ENCODE measurements at places on chromosomes 6 and 20.

DNA sequence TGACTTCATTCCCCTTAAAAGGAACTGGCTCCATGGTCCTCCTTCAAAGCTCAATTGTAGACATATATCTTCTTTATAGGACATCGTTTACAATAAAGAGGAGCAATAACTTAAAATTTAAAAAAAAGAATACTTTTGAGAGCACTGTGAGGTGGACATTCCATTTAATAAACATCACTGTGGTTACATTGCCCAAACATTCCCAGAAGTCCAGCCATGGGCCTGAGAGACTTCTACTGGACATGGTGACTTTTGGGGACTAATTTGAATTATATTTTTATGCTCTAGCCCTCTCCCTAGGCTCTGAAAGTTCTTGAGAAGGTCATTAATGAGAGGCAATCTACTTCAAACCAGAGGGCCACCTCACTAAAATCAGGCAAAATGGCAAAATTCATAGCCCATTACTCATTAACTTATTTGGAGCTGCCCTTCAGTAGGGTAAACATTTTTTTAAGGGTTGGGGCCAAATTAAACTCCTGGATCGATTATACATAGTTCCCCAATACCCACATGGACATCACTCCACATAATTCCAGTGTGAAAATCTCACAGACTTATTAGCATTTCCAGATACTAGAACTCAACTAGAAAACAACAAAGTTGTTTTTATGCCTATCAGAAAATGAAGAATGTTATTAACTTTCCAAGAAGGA lies 17.1 kb downstream of the ISM1 start:
- no peak for DNase-seq

GRCh38 chr6:77457720-77458349 lies 5.5 kb downstream of the HTR1B start:
- DNase-seq = peak; percentile 95

DNA sequence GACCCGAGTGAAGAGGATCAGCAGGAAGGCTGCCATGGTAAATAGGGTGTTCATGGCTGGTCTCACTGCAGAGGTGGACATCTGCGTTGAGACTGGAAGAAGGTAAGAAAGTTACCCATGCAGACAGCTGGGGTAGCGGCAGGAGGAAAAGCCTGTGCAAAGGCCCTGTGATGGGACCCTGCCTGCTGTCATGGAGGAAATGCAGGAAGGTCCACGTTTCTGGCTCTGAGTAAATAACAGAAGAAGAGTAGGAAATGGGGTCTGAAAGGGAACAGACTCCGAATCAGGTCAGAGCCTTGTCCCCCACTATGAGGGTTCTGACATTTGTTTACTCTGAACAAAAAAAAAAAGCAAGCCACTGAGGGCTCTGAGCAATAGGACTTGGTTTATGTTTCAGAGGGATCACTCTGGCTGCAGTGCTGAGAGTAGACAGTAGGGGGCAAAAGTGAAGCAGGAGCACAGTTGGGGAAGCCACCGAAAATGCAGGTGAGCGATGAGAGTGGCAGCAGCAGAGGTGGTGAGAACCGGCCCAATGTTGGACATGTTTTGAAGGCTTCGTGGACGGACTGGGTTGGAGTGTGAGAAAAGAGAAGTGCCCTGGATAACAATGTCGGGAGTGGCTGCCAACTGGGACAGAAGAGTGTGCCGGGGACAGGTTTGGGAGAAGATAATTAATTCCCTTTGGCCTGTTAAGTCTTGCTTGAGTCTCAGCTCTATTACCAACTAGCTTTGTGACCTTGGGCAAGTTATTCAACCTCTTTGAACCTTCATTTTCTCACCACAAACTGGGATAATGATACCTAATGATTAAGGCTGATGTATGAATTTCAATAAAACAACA lies 57.9 kb upstream of the MAP7 start:
- DNase-seq = peak; percentile 90

DNA sequence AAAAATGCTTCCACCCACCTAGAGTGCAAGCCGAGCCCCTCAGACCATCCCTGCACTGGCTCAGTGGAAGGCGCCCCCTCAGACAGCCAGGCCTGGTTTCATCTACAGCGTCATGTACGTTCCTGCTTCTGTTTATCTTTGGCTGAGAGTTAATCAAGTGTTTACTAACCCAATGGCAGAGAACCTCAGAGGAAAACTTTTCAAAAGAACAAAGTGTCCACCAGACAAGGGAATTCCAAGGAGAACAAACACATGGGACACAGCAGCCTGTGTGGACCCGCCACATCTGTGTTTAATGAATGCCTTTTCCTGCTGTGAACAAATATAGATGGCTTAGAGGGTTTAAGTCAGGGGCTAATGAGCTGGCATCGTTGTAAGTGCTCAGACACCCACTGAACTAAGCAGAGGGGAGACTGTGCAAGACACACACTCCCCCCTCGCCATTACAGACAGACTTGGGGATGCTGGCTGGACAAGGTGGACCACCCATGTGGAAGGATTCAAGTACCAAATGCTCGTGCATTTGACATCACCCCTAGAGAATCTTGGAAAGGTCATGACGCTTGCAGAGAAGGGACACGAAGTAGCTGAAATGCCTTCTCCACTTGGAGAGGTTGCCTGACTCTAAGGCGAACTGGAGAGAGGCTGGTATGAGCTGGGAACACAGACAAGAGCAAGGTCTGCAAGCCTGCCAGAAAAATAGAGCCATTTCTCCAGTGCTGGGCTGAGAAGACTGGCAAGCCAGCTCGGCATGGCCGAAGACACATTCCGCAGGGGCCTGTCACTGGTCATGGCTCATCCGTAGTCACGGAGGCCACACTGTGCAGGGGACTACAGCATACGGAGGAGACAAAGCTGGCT lies 53.5 kb upstream of the NXT1 start:
- no peak for DNase-seq

DNA sequence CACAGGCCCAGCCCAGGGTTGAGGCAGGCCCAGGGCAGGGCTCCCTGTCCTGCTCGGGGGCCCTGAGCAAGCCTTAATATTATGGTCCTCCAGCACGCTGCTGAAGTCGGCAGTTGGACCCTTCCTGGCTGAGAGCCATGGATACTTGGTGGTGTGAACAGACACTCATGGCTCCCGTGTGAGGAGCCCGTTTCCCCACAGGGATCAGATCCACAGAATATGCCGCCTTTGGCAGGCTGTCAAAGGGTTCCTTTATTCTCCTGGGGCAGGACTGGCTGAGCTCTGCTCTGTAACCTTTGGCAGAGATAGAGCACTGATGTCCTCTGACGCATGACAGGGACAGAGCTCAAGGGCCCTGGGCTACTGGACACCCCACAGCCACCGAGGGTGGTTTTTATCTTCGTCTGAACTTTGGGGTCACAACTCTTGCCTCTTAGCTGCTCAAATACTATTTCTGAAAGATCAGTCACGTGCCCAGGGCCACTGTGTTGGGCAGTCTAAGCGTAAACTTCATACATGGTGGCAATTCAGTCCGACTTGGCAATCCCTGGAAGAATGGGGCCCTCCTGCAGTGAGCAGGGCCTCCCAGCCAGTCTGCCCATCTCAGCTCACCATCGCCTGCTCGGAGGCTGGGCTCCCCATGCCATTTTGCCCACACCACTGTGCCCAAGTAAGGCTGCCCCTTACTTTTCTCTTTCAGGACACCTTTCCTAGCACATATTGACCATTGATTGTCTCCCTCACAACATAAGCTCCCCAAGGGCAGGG lies 49.1 kb downstream of the TTI1 start:
- DNase-seq = no peak

GRCh38 chr20:13336308-13337089 lies 115.4 kb downstream of the ISM1 start:
- DNase-seq = no peak

DNA sequence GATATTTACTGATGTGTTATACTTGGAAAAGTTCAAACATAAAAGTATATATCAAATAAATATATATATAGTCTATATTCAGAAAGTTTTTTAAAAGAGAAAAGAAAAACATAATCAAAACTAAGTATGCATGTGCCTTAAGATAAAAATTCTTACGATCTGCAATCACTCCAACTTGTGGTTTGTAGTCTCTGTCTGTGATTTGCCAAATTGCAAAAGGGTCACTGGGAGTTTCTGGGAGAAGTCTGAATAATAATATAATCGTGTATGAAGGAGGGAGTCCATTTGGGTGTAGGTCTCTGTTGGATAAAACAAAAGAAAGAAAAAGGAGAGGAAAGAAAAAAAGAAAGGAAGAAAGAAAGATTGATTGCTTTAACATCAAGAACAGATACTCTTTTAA lies 92.4 kb downstream of the COL12A1 start:
- no peak for DNase-seq

GRCh38 chr20:48690888-48691287 lies 136.9 kb downstream of the PREX1 start:
- peak; percentile 43 for DNase-seq

GRCh38 chr6:138966870-138967269 lies 21.2 kb downstream of the REPS1 start:
- DNase-seq = no peak

DNA sequence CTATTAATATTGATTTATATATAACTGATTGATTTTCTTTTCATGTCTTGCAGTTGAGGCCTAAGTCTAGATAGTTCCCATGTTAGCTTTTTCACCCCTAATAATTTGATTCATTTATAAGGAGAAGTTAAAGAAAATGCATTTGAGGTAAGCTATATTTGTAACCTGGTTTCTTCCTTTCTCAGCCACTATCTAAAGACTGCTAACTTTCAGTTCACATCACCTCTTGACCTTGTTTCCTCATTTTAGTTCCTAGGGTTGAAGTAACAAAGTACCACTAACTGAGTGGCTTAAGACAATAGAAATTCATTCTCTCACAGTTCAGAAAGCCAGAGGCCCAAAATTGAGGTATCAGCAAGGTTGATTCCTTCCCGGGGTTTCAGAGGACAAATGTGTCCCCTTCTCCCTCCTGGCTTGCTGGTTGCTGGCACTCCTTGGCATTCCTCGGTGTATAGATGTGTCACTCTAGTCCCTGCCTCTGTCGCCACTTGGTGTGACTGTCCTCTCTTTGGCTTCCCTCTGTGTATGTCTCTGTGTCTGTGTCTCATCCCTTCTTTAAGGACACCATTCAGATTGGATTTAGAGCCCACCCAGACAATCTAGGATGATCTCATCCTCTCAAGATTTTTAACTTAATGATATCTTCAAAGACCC lies 55.9 kb upstream of the C20orf144 start:
- no peak for DNase-seq

- no peak for DNase-seq
Measured at GRCh38 chr20:41006936-41007474, 21.6 kb upstream of the TOP1 start.

GRCh38 chr6:18269253-18269652 lies 4.9 kb upstream of the DEK start:
- DNase-seq = no peak

GRCh38 chr6:14676064-14676463 lies 558.5 kb downstream of the CD83 start:
- DNase-seq = no peak

DNA sequence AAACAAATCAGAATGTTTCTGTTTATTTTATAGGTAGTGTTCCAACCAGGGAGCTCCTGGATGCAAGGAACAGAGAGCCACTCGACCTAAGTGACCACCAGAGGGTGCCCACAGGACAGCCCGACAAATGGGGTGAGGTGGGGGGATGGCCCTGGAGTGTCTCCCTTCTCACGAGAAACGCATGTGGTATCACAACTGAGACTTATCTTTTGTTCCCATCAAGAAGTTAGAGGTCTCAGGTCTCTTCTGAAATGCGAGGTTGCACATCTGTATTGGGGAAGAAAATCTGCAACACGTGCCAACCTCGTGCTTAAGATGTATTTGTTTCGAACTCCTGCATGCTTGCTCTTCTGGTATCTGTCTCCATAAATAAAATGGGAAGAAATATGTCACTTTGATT lies 104.0 kb downstream of the ISM1 start:
- DNase-seq = peak; percentile 80

DNA sequence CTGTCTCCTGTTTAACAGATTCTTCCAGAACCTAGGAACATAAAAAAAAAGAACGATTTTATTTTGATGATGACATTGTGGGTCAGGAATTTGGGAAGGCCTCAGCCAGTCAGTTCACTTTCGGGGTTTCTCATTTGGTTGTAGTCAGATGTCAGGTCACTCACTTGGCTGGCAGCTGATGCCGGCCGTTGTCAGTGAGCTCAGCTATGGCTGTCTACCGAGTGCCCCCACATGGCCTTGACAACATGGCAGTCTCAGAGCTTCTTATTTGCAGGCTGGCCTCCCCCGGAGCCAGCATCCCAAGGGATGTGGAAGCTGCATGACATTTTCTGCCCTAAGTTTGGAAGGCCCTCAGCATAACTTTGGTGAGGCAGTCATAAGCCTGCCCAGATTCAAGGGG lies 11.5 kb downstream of the RNF217 start:
- no peak for DNase-seq

GRCh38 chr20:25453035-25453810 lies 45.8 kb downstream of the GINS1 start:
- no peak for DNase-seq

DNA sequence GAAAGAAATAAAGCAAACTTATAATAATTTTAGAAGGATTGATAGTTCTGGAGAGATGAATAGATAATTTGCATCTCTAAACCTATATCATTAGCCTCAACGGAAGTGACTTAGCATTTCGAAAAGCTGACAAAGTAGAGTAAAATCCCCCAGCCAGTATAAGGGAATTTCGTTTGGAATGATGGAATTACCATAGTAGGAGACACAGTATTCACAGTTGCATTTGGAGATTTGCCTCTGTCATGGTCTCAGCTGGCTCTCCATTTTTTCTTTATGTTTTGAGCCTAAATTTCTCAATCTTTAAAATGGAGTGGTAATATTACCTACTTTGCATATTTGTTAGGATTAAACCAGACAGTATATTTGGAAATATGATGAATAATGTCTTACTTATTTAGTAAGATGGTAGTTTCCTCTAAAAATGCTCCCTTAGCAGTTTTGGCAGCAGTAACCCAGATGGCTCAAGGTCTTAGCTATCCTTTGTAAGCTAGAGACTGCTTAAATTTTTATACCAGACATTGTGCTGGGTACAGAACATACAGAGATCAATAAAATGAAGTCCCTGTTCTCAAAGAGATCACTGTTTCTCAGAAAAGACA lies 58.2 kb downstream of the SMAP1 start:
- DNase-seq = peak; percentile 64

GRCh38 chr6:87653074-87653962 lies 48.7 kb downstream of the AKIRIN2 start:
- DNase-seq = peak; percentile 53

GRCh38 chr6:122202576-122203137 lies 196.8 kb upstream of the HSF2 start:
- DNase-seq = peak; percentile 25

- no peak for DNase-seq
Measured at GRCh38 chr6:34697904-34698559, 1.5 kb upstream of the ILRUN start.

GRCh38 chr20:16537918-16538317 lies 35.3 kb downstream of the KIF16B start:
- DNase-seq = no peak

Measured in GM23338 (cell line).